Stimulated activated CD4-positive, alpha-beta T cell treated with anti-CD3 and anti-CD28 coated beads, Interleukin-15, amount 100 ng/mL, for 48 hours (primary cell): ENCODE measurements at places on chromosomes 12 and 14.

- no peak for DNase-seq
Measured at GRCh38 chr14:31125231-31125630, 82.4 kb downstream of the HECTD1 start.

GRCh38 chr14:94665121-94665520 lies 52.9 kb downstream of the SERPINA3 start:
- DNase-seq, result no peak

DNA sequence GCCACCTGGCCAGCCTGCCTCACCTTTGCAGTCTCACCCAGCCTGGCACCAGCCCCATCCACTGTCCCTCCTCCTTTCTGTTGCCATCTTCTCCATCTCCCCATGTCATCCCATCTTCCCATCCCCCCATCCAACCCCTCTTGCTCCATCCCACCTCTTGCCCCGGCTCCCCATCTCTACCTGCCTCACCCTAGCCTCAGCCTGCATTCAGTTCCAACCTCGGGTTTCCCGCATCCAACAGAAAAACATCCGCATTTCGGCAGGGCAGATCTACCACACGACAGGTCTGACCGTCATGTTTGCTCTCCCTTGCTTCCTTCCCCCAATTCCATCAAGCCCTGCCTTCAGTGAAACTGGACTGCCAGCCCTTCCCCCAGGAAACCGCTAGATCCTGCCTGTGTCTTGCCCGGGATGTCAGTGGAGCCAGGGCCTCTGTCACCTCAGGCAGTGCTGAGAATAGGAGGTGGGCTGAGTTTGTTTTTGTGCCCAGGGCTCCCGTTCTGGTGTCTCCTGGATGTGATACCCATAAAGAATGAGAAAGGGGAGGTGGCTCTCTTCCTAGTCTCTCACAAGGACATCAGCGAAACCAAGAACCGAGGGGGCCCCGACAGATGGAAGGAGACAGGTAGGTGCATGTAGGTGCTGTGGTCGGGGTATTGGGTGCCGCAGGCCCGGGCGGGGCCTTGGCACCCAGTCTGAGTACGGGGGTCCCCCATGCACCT lies 2.5 kb downstream of the KCNH3 start:
- no peak for DNase-seq

GRCh38 chr12:107783406-107784376 lies 9.2 kb downstream of the ASCL4 start:
- no peak for DNase-seq

DNA sequence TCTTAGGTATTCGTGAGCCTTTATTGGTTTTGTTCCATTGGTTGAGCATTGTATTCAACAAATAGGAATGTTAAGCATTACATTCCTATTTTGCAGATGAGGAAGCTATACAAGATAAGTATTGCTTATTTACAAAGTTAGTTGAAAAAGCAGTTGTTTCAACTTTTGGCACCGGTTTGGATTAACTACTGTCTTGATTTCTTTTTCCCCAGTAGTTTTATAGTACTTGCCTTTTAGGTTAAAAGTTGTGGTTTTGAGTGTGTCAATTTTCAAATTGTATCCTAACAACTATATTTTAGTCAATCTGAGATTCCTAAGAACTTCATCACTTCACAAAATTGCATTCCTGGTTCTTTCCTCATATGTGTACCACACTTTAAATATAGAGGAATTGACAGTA lies 23.8 kb upstream of the MBIP start:
- no peak for DNase-seq

DNA sequence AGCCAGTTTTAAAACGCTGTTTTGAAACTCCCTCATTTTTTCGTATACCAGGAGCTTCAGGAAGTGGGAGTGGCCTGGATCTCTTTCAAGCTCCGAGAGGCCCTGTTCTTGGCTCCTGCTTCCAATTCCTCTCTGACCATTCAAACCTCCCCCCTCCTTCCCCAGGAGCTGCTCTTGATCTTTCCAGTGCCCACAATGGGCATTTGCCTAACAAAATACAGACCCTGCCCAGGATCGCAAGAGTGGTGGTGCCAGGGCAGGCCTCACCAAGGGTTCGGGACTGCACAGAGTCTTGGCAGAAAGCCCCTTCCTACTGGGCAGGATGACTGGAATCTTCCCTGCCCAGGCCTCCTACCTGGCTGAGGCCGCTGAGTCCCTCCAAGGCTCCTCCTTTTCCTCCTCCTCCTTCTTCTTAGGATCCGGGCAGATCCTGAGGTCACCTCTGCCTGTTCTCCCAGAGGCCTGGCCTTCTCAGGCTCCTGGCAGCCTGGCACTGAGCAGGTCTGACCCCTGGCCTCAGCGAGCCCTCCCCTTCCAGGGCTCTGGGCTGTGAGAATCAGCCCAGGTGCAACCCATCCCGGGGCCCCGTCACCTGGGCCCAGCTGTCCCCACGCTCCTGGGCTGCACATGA lies 46.9 kb upstream of the NOS1 start:
- DNase-seq, result no peak

- no peak for DNase-seq
Measured at GRCh38 chr12:113854385-113855142, 111.6 kb downstream of the RBM19 start.

DNA sequence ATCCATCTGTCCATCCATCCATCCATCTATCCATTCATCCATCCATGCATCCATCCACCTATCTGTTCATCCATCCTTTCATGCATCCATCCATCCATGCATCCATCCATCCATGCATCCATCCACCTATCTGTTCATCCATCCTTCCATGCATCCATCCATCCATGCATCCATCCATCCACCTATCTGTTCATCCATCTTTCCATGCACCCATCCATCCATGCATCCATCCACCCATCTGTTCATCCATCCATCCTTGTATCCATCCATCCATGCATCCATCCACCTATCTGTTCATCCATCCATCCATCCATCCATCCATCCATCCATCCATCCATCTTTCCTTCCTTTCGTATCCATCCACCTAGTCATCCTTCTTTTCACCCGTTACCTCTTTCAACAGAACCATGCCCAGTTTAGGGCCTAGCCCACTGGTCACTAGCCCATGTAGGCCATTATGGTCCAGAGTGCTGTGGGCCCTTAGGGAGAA lies 66.3 kb downstream of the KIF26A start:
- DNase-seq, result no peak

GRCh38 chr14:32491416-32492016 lies 162.4 kb downstream of the AKAP6 start:
- DNase-seq, result no peak

GRCh38 chr14:24475261-24475660 lies 32.7 kb upstream of the SDR39U1 start:
- no peak for DNase-seq

- no peak for DNase-seq
Measured at GRCh38 chr14:100469632-100470522, 117.3 kb downstream of the BEGAIN start.

DNA sequence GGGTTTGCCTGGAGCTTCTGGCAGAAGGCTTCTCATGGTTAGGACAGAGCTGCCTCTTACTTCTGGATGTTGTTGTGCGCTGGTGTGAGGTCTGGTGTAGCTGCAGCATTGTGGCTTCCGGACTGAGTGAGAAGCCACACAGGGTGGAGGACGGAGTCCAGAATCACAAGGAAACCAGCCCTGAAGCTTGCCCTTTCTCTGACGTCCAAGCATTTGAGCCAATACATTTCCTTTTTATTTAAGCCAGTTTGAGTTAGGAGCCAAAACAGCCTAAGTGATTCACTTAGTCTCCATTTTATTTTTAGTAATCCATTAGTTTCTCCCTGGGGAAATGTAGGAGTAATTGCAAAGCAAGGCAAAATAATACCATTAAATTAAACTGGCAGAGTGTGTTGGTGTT lies 402.4 kb upstream of the RGS6 start:
- no peak for DNase-seq

GRCh38 chr14:89753828-89754412 lies 200.6 kb downstream of the EFCAB11 start:
- DNase-seq, result no peak

DNA sequence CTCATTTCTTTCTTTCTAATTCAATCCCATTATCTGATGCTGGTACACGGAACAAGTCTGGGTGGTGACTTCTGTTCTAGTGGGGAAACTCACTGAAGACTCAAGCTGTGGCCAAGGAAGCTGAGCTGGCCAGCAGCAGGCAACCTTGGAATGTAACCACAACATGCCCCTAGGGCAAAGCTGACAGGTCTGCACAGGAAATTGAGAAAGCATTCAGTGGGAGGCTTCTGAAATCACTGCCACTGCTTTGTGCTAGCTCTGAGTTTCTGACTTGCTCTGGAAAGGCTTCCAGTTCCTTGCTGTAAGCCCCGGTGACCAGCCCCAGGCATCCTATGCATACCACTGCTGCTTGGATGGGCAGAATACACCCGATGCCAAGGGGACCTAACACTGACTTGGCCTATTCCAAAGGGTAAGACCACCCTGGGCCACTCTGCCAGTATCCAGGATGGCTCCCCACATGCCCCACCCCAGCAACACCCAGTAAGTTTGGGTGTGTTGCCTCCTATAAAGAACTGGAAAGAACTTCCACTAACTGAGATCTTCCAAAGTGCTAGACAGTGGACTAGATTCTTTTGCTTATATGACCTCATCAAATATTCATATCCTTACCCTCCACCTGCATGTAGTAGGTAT lies 84.5 kb upstream of the CDKN3 start:
- no peak for DNase-seq

- no peak for DNase-seq
Measured at GRCh38 chr12:80213871-80214270, 114.5 kb downstream of the OTOGL start.

GRCh38 chr12:28110329-28110728 lies 79.9 kb upstream of the CCDC91 start:
- no peak for DNase-seq

- no peak for DNase-seq
Measured at GRCh38 chr14:35482994-35483515, 50.9 kb upstream of the INSM2 start.

GRCh38 chr14:99117671-99118045 lies 154.3 kb downstream of the BCL11B start:
- DNase-seq, result no peak

GRCh38 chr12:51511546-51512260 lies 79.3 kb upstream of the SCN8A start:
- no peak for DNase-seq

GRCh38 chr14:73474952-73475351 lies 15.8 kb upstream of the RIOX1 start:
- DNase-seq, result no peak

GRCh38 chr12:124558313-124558712 lies 9.1 kb downstream of the NCOR2 start:
- no peak for DNase-seq

DNA sequence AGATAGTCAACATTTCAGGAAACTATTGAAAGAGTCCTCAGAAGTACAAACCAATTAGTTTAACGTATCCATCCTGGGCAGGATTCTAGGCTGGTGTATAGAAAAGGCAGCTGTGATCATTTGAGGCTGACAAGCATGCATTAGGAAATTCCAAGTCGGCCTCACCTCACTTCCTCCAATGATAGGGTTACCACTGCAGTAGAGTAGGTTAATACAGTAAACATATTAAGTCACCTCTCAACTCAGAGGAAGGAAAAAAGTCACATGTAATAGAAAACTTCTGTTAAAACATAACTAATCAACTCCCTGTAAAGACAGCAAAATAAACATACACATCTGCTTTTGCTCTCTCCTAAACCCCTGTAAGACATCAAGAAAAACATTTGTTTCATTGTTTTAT lies 33.5 kb downstream of the MED13L start:
- DNase-seq, result no peak

DNA sequence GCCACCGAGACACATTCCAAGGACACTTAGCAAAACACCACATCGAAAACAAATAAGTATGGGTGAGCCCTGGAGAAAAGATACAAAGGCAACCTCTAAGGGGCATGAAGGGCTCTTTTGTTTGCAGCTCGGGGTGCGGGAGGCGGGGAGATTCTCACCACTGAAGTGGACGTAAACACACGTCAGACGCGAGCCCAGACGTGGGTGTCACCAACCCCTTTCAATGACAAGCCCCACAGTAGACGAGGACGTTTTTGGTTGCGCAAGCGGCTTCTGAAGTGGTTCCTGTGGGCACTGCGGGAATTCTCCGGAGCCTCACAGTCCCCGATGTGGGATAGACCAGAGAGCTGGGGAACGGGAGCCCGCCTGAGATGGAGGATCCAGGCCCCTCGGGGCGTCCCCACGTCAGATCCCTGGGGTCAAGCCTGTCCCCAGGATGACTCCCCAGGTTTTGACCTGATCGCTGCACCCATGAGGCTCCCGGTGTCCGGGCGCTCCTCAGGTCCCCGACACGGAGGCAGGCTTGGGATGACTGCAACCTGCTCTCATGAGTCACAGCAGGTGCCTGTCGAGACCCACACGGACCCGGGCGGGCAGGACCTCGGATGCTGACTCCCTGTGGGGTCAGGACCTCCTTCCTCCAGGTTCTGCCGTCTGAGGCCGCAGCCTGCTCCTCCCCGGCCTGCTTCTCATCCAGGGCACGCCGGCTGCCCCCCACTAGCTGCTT lies 20.3 kb upstream of the ADGRD1 start:
- DNase-seq, result no peak

GRCh38 chr12:2960390-2960956 lies 1.3 kb downstream of the TEAD4 start:
- no peak for DNase-seq

DNA sequence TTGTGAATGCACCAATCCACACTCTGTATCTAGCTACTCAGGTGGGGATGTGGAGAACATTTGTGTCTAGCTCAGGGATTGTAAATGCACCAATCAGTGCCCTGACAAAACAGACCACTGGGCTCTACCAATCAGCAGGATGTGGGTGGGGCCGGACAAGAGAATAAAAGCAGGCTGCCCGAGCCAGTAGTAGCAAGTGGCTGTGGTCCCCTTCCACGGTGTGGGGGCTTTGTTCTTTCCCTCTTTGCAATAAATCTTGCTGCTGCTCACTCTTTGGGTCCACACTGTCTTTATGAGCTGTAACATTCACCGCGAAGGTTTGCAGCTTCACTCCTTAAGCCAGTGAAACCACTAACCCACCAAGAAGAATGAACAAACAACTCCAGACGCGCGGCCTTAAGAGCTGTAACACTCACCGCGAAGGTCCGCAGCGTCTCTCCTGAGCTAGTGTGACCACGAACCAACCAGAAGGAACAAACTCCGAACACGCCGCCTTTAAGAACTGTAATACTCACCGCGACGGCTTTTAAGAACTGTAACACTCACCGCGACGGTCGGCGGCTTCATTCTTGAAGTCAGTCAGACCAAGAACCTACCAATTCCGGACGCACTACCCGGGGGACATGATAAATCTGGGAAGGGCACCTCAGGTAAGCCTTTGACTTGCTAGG lies 4.6 kb upstream of the LDHB start:
- DNase-seq, result no peak

GRCh38 chr14:92277031-92277430 lies 45.9 kb upstream of the SLC24A4 start:
- DNase-seq, result no peak
